Stimulated activated CD8-positive, alpha-beta memory T cell treated with anti-CD3 and anti-CD28 coated beads, Interleukin-4, amount 100 ng/mL, for 4 hours (primary cell): ENCODE measurements at places on chromosomes 7 and 10.
A peak's percentile ranks its signal among the peaks of the same experiment; 100 is the strongest.

DNA sequence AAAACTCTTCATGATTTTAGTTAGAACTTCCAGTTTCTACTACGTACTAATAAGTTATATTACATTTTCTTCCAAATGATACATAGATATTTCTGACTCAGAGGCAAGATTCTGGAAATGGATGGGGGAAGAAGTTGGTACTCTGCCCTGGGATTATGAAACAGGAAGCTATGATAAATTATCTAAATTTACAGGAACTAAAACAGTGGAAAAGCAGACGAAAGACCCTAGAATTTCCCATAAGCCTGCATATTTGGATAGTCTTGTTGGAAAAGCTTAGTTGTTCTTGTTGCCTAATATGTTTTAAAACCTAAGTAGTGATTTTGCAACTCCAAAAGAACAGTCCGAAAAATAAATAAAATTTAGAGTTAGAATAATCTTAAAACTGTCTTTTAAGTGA lies 21.8 kb downstream of the CFAP69 start:
- DNase-seq = no peak

- no peak for DNase-seq
Measured at GRCh38 chr7:156560075-156560474, 80.5 kb upstream of the RNF32 start.

DNA sequence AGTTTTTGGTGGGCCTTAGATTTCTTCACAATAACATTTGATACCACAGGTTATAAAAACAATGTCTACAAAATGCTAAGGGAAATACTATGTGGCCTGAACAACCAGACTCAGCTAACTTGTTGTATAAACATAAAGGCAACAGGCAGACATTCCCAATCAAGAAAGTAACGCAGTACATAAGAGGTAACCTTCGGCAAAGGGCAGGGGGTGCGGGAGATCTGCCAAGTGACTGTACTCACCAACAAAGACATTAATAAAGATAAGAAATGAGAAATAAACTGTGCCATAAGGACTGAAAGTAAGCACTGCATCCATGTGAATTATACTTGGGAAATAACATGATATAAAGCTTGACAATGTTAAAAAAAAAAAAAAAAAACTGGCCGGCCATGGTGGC lies 15.4 kb downstream of the NSUN6 start:
- DNase-seq = no peak

GRCh38 chr10:118047157-118047719 lies 497 bp upstream of the RAB11FIP2 start:
- no peak for DNase-seq

DNA sequence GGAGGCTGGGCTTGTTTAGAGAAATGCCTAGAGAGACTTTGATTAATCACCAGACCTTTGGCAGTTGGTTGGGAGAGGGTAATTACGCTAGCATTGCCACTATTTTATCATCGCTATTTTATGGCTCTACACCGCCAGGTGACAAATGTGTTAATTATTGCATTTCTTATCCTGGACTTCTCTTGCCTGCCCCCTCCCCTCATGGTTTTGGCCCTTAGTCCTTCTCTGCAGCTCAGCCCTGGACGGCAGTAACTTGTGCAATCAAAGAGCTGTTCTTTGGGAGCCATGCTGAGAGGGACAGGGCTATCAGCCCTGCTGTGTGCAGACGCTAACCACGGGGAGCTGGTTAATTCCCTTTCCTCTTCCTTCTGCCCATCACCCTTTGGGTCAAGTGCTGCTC lies 585.0 kb downstream of the AUTS2 start:
- no peak for DNase-seq

DNA sequence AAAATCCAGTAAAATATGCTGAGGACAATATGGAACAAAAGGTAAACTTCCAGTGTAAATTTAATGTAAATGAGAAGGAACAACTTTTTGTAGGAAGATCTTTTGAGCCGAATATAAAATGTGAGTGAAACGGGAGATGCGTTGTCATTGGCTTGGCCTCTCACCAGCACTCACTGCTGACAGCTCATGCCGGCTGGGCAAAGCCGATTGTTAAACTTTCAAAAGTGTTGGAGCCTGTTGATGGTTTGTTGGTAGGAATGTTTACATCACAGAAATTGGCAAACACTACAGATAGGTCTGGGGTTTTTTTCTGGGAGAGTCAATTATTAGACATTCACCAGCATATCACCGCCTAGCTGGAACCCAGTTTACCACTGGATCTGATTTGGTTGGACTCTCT lies 6.1 kb downstream of the PSTK start:
- no peak for DNase-seq

GRCh38 chr7:74284781-74285259 lies 4.4 kb upstream of the CLIP2 start:
- no peak for DNase-seq

DNA sequence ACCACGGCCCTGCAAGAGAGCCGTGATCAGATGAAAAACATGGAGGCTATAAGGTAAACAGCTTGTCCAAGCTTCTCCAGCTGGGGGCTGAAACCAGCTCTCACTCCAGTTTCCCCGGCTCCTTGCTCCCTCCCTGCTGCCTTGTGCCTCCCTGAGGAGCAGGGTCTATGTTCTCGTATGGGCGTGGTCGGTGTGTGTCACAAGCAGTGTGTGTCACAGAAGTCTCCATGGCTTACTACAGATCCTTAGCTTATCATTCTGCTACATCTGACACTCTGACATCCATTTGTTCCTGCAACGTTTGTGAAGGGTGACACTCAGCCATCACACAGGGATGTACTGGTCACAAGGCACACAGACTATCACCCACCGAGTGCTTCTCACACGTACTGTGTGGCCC lies 54.6 kb downstream of the CSGALNACT2 start:
- no peak for DNase-seq

DNA sequence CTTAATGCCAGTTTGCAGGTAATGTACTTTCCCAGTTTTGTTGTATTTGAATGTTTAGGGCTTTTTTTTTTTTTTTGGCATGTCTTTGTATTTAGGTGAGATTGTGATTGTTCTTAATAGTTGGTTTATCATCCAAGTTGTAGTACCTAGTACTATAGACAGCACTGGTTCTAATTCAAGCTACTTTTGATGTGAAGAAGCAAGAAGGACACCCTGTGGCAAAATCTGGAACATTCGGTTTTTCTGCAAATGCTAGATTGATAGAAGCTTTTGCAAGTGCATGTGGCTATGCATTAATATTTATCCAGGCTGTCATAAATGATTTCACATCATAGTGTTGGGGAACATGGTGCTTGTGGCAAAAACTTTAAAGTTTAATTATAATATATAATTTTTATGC lies 248.9 kb downstream of the FOXP2 start:
- no peak for DNase-seq

- DNase-seq = no peak
Measured at GRCh38 chr10:97401455-97401919, 347 bp upstream of the RRP12 start.

DNA sequence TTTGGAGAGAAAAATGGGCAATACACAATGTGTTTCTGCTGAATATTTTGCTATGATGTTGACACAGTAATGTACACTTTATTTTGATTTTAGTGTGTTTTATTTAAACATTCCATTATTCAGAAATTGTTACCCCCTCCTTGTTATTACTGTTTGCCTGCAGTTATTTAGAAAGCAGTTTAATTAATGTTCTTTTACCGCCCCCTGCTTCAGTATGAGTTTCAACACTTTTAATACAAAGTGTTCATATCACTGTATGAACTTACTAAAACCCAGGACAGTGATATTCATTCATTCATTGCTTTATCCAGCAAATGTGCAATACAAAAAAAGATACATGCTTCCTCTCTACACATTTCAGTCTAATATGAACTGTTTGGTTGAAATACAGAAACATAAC lies 159.3 kb downstream of the AUTS2 start:
- DNase-seq = no peak

- DNase-seq = no peak
Measured at GRCh38 chr7:31564661-31565060, 50.8 kb downstream of the ITPRID1 start.

DNA sequence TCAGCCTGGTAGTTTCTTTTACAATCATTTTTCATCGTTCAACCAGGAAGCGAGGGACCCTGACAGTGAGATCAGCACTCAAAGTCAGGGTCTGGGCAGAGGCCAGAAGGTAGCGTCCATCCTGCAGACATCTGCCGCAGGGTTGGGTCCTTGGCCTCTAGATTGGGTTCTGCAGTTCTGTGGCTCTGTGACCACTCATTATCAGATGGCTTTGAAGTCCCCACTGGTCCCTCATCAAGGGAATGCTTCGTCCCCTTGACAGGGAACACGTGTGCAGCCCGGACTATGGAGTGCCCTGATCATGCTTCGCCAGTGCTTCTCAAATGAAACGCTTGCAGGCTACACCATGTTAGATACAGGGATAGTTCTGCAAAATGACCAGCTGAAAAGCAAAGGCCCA lies 64.1 kb downstream of the FRMPD2 start:
- no peak for DNase-seq

- DNase-seq = no peak
Measured at GRCh38 chr10:94293354-94293753, 69.4 kb downstream of the NOC3L start.

DNA sequence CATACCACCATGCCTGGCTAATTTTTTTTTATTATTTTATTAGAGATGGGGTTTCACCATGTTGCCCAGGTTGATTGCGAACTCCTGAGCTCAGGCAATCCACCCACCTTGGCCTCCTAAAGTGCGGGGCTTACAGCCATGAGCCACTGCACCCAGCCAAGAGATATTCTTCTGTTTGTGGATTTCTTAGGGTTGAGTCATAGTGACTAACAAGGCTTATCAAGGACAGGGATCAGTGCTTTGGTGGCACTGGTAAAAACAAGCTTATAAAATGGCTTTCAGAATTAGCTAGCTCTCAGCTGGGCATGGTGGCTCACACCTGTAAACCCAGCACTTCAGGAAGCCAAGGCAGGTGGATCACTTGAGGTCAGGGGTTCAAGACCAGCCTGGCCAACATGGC lies 122.4 kb downstream of the ZNF248 start:
- no peak for DNase-seq

DNA sequence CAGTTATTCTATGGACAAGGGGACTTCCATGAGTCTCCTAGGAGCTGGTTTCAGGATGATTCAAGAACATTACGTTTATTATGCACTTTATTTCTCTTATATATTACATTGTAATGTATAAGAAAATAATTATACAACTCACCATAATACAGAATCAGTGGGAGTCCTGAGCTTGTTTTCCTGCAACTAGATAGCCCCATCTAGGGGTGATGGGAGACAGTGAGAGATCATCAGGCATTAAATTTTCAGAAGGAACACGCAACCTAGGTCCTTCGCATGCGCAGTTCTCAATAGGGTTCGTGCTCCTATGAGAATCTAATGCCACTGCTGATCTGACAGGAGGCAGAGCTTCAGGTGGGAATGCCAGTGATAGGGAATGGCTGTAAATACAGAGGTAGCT lies 137.9 kb downstream of the ANKRD30A start:
- no peak for DNase-seq

GRCh38 chr10:119416855-119417254 lies 125.7 kb downstream of the RGS10 start:
- DNase-seq = peak; percentile 50

DNA sequence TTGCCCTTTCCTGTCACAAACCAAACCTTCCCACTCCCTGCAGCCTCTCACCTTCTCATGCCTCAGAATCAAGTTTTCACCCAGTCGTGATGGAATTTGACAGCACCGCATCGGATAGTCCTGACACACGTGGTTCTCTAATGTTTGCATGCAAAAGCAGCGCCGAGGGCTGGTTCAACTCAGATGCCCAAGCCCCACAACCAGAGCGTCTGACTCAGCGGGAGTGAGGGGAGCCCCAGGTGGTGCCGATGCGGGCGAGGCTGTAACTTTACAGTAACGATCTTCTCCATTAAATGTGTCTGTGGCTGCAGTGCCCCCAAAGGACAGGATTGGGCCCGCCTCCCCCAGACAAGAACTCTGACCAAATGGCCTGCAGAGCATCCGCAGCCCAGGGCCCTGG lies 284.5 kb downstream of the CELF2 start:
- no peak for DNase-seq

- no peak for DNase-seq
Measured at GRCh38 chr10:33005322-33006301, 47.6 kb upstream of the ITGB1 start.

DNA sequence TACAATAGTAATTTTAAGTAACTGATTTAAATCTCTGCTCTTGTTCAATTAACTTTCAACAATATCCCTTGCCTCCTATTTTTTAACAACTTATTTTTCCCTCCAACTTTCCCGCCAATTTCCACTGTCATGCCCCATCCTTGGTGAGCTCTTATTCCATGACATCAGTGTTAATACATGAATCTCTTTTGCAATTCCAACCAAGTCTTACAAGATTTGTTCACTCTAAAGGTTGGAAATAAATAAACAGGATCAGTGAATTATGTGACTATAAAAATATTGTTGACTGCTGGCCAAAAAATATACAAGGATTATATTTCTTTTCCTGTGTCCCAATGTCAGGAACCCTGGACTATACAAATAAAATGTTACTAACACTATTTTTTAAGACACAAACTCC lies 21.0 kb upstream of the AGMO start:
- DNase-seq = no peak

- DNase-seq = no peak
Measured at GRCh38 chr7:47390914-47391313, 191.0 kb downstream of the TNS3 start.

DNA sequence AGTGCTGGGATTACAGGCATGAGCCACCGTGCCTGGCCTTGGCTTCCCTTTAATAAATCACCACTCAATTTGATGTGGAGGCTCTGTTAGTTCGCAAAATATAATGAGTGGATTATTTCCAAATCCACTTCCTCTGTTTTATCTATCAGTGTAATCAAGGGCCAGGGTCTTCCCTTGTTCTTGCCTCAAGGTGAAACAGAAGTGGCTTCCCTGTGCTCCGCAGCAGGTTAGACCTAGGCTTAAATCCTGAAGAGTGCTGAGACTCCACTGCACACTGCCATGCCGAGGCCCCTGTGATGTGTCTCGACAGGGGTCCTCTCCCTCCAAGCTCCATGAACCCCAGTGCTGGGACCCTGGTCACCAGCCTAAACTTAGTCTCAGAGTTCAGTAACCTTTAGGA lies 59.0 kb downstream of the MDH2 start:
- no peak for DNase-seq

DNA sequence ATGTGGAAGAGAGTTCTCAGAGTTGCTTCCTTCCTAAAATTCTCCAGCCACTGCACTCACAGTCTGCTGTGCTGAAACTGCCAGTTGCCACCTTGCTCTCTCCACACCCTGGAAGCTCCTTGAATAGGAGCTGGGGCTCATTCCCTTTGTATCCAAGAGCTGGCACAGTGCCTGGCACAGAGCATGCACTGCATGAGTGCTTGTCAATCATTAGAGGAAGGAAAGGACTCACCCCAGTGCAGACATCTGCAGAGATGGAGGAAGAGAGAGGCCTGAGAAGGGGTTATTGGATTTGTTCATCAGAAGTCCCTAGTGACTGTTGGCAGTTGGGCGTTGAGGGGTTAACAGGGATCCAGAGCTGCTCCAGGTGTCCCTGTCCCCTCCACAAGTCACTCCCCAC lies 41.7 kb upstream of the DUSP5 start:
- no peak for DNase-seq

- DNase-seq = no peak
Measured at GRCh38 chr10:122098924-122099323, 110.0 kb downstream of the TACC2 start.
